ENCODE measurements at places on chromosomes 6 and 20. TPM values are rescaled to one million over a fixed set of nuclear protein-coding genes. Genes with fewer than 3 reads are reported as not detected.

- no peak for DNase-seq
Observed at GRCh38 chr20:23995905-23996666, 7.5 kb upstream of the GGTLC1 start.

- no peak for DNase-seq
Observed at GRCh38 chr20:7693761-7694160, 246.5 kb downstream of the HAO1 start.

Gene KIF25
- total RNA-seq: 0.51 TPM

DNA sequence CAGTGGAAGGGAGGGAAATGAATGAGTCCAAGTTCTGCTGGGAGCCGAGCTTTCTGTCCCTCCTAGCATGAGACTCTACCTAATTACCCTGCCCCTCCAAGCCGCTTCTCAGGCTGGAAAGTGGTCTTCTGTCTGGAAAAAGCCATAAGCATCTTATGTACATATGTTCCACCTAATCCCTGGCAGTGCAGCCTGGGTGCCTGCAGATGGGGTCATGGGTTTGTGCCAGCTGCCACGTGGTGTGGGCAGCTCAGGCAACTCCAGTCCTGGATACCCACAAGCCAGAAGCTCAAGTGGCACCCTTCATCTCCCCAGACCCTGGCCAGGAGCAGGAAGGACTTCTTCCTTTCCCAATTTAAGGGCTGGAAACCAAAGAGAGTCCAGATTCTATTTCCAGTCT is 253.1 kb downstream of the LY86 start:
- DNase-seq: no peak

DNA sequence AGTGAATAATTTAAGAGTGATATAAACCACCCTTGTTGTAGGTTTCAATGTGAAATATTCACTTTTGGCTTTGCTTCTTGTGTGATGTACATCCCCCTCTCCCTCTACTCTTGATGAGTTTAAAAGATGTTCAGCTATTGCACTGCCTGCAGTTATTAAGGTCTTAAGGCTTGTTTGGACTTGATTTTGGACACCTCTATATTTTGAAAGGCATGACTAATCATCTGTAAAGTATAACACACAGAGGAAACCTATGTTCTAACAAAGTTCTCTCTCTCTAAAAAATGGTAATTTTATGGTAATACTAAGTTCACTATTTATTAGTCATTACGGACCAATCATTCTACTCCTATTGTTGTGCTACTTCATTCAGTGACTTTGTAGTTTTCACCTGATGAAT is 1719.9 kb downstream of the GRIK2 start:
- no peak for DNase-seq

- DNase-seq: no peak
Observed at GRCh38 chr6:111870742-111871064, 2.5 kb downstream of the FYN start.

GRCh38 chr6:1605893-1606779 is 3.6 kb upstream of the FOXC1 start:
- no peak for DNase-seq

- no peak for DNase-seq
Observed at GRCh38 chr20:35953387-35954199, 709 bp downstream of the SCAND1 start.

- no peak for DNase-seq
Observed at GRCh38 chr6:106173124-106173879, 87.2 kb downstream of the PRDM1 start.

Gene RGS19
- total RNA-seq: 19.8 TPM

DNA sequence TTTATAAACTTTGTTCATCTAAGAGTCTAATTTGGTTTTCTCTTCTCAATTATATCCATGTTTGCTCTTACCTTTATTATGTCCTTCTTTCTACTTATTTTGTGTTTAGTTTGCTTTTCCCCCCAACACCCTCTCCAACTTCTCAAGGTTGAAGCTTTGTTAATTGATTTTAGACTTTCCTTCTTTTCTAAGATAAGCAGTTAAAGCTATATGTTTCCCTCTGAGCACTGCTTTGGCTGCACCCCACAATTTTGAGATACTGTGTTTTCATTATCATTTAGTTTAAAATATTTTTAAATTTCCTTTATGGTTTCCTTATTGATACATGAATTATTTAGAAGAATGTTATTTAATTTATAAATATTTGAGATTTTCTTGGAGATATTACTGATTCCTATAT is 13.9 kb upstream of the BEND6 start:
- no peak for DNase-seq

GRCh38 chr6:26152226-26153101 is 65.2 kb downstream of the HFE start:
- no peak for DNase-seq

Gene TRIM31
- total RNA-seq: 0.12 TPM

Data from H4 (cell line).